ENCODE measurements at places on chromosomes 5 and 9.

DNA sequence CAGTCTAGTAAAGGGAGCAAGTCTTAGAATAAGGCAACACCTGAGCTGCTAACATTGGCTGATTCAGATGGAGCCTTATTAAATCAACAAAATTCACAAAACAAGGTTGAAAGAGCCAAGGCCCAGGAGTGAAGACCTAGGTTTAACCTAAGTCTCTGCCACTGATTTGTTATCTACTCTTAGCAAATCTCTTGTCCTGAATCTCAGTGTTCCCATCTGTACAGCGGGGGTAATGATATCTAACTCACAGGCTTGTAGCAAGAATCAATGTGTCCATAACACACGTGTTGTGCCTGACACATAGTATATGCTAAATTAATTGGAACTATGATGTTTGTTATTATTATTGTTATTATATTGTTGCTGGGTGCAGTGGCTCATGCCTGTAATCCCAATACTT is 61.0 kb downstream of the PDE6A start:
- no peak for DNase-seq

DNA sequence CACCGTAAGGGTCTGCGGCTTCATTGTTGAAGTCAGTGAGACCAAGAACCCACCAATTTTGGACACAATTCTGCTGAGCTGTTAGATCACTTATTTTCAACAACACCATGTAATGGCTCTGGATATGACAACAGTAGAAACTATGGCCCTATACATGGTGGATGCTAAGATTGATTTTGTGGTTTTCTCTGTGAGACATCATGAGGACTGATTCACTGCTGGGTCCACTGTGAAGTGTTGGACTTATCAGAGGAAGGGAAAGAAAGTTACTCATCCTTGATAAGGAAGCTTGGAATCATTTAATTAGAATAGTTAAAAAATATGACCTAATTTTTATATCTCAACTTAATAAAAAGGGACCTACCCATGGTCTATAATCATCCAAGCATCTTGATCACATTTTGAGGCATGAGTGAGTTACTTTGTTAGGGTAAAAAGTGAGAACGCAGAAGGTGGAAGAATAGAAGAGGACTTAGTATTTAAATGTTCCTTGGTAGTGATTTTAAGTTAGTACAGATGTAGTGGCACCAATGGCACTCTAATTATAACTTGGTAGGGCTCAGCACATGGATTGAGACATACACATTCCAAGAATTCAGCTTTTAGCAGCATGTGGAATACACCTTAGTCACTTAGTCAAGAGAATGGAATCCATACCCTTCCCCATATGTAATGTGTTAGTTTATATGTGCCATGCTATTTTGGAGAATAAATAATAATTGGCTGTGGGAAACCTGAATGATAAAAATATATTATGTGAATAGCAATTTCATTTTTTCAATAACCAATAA is 123.5 kb upstream of the CD180 start:
- DNase-seq = no peak

DNA sequence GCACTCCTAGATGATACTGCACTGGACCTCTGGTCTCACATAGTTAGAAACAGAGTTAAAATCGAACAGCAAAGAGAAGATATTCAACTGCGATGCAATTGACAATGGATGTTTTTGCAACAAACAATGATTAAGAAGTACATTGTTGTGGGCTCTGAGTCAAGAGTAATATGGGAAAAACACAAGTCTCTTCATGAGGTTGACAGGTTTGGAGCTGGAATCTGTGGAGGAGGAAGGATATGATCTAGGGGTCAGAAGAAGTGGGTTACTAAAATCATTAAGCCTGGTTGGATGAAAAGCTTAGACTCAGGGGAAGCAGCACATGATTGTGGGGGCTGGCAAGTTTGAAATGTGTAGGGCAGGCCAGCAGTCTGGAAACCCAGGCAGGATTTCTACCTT is 53.1 kb downstream of the PDCD1LG2 start:
- DNase-seq = no peak

GRCh38 chr5:115396081-115396480 is 99.6 kb upstream of the CCDC112 start:
- DNase-seq = no peak

DNA sequence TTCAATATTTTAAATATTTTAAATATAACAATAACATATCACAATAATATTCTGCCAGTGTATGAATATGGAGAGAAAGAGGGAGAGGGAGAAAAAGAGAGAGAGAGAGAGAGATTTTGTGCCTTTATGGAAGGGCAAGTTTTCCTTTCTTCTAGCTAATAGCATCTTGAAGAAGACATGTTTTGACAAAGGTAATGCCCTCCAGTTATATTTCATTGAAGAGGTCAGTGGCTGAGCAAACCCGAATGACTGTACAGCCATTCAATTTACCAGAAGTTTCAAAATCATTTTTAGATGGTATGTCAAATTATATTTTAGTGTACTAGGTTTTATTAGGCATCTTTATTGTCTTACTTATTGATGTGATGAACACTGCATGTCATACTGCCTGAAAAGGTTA is 139.3 kb downstream of the EMB start:
- DNase-seq = no peak

DNA sequence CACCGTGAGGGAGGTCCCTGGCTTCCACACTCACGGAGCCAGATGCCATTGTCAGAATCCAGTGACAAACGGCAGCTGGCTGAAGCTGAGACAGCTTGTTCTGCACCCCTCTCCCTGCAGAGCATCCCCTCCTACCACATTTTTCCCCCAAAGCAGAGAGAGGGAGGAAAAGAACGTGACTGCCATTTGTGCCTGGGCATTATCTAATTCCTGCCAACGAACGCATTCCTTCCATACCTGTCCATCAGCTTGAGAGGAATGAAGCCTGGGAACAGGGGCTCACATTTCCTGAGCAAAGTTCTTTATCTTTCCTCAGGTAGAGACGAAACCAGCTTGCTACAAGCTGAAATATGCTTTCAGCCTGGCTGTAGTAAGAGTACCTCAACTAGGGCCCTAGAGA is 175.4 kb downstream of the SLIT3 start:
- DNase-seq = no peak

DNA sequence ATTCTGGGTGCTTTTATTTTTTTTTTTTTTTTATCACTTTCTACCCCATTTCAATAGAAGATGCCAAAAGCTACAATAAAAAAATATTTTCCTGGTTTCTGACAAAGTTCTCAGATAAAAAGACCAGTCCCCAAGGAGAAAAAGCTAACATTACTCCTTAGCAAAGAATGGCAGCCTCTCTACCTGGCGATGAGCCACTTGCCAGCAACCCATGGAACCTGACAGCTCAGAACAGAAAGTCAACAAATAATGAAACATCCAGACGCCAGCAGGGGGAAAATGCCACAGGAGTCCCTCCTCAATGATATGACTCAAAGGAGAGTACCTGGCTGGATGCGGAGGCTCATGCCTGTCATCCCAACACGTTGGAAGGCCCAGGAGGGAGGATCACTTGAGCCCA is 123.2 kb downstream of the MYO10 start:
- no peak for DNase-seq
